NCI-H187 (cell line): ENCODE measurements at places on chromosomes 13 and 19.

- no peak for DNase-seq
These were observed 47.5 kb upstream of the MBNL2 start for GRCh38 chr13:97174638-97175037.

- DNase-seq, result no peak
These were observed 5.3 kb upstream of the NRTN start for GRCh38 chr19:5799247-5800241.

DNA sequence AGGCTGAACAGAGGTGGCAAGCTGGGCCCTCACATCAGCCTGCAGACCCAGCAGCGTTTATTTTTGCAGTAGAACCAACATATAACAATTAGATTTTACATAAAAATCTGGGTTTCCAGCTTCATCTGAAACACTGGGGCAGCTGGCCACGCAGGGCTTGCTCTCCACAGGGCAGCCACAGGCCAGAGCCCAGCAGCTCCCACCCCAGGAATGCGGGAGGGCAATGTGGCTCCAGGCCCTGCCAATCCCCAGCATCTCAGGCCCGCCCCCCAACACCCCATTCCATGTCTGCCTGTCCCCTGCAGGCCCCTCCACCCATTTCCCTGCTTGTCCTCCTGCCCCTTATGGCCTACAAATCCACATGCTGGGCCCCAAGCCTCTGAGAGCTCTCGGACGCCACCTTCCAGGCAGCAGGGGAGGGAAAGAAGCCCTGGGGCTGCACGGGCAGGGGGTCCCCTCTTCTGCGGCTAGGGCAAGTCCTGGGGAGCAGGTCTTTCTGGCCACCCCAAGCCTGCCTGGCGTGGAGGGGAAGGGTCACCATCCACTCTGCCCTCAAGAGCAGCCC lies 15.0 kb upstream of the VSTM2B start:
- DNase-seq, result no peak

DNA sequence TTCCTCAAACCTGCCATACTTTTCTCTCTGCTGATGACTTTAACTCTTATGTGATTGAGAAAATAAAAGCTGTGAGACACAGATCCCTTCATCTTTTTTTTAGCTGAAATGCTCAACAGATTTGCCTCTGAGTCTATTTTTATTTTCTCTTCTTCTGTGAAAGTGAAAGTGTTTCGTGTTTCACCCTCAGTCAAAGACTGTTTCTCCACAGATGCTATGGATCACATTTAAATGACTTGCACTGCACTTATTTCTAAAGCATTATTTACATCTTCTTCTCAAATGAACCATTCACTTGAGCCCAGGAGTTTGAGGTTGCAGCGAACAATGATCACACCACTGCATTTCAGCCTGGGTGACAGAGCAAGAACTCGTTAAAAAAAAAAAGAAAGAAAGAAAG lies 890.1 kb upstream of the PCDH20 start:
- no peak for DNase-seq

DNA sequence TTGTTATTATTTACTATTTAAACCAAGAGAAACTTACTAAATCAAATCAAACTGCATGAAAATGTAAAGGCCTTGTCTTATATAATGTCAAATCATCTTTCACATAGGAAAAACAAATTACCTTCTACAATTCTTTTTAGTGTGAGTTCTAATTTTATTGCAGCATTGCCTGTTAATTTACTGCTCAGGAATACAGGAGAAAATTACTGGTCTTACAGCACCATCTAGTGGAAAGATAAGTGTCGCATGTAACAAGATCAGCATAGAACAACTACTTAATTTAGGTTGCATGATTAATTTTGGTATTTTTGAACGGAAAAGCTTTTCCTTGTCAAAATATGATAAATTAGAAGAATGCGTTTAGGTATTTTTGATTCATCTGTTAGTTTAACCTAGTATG lies 502.7 kb downstream of the UQCRFS1 start:
- DNase-seq, result peak; percentile 7

DNA sequence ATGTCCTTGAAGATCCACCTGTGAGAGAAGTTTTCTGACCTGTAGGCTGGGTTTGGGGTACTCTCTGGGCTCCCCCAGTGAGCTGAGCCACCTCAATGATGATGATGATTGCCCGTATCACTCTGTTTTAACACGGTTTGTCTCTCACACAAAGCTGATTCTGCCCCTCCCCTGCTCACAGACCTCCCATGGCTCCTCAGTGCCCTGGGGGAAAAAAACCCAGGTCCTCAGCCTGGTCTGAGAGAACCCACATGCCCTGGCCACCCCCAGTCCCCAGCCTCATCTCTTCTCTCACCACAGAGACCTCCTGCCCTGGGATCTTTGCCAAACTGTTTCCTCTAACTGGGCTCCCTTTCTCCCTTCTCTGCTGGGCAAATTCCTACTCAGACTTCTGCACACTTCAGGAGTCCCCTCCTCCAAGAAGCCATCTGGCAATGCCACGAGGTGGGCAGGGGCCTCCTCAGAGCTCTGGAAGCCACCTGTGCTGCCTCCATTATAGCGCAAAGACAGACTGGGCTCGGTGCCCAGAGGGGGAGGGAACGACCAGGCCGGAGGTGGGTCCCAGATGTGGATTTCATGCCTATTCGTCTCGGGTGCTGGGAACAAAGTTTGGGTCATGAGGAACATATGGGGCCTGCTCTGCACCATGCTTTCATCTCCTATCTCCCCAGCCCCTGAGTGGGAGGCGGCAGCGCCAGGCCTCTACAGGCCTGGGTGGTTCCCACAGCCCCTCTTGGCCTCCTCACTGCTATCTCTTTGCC lies 8.5 kb upstream of the CA11 start:
- no peak for DNase-seq

DNA sequence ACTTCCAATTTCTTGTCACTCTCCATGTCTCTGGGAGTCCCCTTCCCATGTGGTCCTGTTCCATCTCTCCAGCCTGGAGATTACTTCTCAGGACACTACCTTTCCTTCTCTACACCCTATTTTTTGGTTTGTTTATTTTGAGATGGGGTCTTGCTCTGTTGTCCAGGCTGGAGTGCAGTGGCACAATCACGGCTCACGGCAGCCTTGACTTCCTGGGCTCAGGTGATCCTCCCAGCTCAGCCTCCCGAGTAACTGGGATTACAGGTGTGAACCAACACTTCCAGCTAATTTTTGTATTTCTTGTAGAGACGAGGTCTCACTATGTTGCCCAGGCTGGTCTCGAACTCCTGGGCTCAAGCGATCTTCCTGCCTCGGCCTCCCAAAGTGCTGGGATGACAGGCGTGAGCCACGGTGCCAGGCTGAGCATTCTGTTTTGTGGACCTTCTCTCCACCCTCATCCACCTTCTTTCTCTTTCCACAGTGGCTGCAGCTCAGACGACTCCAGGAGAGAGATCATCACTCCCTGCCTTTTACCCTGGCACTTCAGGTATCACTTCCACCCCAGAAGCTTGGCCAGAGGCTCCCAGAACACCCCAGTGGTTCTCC lies 644 bp downstream of the HCST start:
- no peak for DNase-seq

DNA sequence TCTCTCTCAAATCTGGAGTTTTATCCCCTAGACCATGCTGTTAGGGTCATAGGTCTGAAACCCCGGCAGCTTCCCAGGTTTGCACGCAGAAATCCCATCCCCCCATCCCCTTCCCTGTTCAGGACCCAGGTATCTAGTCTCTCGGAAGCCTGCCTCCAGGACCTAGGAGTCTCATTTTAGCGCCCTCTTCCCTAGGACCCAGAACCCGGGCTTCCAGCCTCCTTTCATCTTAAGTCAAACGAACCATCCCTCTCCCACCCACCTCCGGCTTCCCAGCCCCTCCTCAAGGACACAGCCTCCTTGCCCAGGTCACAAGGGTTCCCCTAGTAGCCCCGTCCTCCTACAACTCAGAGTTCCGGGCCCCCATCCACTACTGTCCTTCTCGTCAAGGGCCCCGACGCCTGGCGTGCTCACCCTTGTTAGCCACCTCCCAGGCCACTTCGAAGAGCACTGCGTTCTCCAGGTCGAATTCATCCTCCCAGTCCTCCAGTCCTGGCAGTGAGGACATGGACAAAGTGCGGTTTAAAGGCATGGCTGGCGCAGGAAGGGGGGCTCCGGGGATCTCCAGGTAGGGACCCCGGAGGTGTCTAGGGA lies 431 bp downstream of the GYS1 start:
- no peak for DNase-seq

DNA sequence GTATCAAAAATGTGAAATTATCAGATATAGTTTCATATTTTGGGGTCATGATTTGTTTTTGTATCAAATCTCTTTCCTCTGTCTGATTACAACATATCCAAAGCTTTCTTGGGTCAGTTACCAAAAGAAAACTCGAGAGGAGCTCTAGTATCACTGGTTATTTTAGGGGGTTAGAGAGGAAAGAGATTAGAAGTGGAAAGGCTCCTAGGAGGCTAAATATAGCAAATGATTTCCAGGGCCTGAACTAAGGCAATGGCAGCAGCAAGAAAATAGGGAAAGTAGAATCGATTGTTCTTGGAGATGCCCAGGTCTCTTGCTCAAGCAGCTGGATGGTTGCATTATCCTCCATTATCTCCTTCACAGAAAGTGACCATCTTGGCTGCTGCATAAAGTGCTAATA lies 72.9 kb downstream of the NHLRC3 start:
- no peak for DNase-seq

DNA sequence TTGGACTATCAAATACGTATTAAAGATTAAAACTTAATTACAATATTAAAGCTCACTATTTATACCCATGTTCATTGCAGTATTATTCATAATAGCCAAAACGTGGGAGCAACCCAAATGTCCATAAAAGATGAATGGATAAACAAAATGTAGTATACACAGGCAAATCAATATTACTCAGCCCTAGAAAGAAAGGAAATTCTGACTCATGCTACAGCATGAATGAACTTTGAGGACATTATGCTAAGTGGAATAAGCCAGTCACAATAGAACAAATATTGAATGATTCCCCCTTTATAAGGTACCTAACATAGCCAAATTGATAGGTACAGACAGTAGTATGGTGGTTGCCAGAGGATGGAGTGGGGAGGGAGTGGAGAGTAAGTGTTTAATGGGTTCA lies 457.3 kb downstream of the FGF14 start:
- no peak for DNase-seq
